ENCODE measurements at places on chromosomes 7 and 10.

DNA sequence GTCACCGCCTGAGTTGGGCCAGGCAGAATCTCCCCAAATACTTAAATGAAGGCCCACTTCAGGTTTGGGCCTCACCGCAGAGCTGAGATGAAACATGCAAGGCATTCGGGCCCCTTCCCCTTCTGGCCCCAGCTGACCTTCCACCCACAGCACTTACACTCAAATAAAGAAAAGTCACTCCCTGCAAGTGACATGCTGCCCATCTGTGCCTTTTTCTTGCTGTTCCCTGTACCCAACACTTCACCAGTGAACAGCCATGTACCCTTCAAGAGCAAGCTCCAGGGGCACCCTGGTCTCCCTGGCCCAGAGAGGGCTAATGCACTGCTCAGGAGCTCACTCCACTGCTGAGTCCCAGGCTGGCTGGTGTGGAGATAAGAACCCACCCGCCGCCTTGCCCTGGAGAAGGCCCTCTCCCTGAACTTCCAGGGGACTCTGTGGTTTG is 40.7 kb downstream of the ZCCHC24 start:
- no peak for DNase-seq

DNA sequence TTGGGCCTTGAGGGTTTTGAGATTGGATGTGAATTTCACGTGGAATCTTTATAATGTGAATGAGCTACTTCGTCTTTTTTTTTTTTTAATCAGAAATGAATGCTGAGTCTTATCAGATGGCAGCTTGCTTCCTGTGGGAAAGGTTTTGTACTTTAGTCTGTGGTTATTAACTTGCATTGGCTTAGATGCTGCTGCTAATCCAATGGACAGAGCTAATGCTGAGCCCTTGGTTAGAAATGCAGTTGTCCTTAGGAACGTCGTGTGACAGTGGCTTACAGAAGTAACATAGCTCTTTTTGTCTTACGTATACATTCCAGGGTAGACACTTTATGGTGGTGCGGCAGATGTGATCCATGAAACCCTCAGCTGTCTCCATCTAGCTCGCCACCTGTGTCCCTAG is 32.8 kb downstream of the ADCY1 start:
- DNase-seq, result no peak

DNA sequence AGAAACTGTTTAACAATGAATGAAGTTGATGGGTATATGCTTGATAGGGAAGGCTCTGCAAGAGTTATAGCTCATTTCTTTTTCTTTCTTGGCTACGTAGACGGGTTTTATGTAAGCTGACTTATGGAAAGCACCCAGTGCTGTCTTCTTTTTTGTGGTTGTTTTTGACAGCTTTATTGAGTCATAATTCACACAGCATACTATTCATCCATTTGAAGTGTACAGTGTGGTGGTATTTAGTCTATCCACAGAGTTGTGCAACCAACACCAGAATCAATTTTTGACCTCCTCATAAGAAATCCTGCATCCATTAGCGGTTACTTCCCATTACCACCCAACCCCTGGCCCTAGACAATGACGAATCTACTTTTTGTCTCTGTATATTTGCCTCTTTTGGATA is 240.6 kb upstream of the KIAA1217 start:
- no peak for DNase-seq

DNA sequence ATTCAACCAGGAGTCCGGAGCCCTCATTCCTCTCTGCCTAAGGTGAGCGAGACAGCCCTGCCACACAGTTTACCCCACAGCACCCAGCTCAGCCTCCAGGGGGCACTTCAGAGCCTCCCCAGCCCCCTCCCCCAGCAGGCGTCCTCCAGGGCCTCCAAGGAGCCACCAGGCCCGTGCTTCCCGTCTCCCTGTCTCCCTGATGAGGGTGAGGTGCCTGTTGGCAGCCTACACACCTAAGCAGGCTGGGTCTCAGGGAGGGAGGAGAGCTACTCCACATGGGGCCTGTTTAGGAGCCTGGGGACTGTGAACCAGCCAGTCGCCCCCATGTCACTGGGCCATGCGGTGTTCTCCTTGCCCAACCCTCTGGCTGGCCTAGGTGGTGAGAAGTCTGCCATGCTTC is 28.9 kb upstream of the TRIM8 start:
- no peak for DNase-seq

DNA sequence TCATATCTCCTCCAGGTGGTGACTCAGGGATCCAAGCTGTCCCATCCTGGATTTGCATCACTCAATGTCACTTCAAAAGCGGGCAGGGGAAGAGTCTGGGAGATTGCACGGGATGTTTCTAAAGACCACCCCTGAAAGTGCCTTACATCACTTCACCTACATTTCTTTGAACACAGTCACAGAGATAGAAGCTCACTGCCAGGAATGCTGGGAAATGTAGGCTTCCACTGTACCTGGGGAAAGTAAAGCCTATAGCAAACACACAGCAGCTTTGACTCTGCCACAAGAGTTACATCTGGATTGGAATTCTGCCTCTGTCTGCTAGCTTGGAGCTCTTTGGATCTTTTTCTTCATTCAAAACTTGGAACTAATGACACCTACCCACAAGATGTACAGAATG is 300.9 kb downstream of the WDR11 start:
- DNase-seq, result no peak

DNA sequence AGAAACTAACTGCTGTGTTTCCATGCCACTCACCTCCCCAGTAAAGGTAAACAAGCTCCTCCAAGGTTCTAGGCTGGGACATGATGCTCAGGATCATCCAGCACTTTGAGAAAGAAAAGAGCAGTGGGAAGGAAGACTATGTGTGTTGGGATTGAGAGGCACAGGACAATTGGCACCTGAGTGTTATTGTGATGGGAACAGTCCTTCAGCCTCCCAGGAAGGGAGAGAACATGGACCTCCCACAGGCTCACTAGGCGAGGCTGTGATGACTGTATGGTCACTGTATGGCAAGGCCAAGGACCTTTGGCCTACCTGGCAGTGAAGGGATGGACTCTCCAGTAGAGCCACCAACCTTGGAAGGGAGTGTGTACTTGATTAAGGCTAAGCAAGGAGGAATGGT is 123.2 kb upstream of the UNC5B start:
- DNase-seq, result peak; percentile 1

- DNase-seq, result no peak
Measured at GRCh38 chr7:106129291-106129690, 17.2 kb upstream of the SYPL1 start.

All from prostate gland (tissue), 2 donors.